ENCODE measurements at places on chromosomes 4 and X. TPM values are rescaled to one million over a fixed set of nuclear protein-coding genes. Genes with fewer than 3 reads are reported as not detected.

DNA sequence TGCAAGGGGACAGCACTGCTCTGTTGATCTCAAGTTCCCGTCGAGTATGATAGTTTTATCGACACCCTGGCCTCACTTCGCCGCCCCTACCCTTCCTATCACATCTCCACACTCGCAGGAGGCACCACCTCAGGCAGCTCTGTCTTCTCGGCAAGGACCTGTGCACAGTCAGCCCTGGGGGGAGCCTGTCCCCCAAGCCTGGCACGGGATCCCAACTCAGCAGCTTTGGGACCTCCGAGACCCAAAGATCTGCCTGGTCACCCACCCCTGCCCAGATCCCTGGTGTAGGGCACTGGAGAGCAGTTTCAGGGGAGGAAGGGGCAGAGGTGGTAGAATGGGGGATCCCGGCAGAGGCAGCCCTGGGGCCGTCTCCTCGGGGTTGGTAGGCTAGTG is 18.0 kb upstream of the UBA1 start:
- DNase-seq = no peak

- DNase-seq = no peak
Observed at GRCh38 chrX:25083661-25084060, 67.9 kb upstream of the ARX start.

GRCh38 chr4:164343472-164343976 is 410.4 kb upstream of the SMIM31 start:
- no peak for DNase-seq

DNA sequence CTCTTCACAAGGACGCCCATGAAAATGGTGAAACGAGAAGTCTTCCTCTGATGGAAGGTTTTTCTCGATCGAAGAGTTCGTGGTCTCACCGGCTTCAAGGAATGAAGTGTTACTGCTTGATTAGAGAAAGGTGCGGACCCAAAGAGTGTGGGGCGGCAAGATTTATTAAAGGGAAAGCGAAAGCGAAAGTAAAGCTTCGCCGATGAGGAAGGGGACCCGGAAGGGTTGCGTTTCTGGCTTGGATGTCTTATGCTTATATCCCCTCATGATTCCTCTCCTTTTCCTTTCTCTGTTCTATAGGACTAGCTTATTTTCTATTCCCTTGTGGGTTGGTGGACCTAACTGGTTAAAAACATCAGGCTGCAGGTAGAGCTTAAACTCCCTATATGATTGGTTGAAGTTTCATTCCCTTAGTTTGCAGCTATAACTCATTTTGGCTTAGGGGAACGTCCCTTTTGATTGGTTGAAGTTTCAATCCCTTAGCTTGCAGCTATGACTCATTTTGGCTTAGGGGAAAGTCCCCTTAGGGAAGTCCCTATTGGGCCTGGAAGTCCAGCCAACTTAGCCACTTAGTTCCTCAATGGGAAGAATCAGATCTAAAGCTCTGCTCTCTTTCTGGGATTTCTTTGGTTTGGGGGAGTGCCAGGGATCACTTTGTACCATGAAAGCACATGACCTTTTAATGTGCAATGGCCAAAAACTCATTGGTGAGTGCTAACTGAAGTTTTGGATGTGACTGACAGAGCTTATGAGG is 1025.0 kb upstream of the PCDH10 start:
- DNase-seq = no peak

DNA sequence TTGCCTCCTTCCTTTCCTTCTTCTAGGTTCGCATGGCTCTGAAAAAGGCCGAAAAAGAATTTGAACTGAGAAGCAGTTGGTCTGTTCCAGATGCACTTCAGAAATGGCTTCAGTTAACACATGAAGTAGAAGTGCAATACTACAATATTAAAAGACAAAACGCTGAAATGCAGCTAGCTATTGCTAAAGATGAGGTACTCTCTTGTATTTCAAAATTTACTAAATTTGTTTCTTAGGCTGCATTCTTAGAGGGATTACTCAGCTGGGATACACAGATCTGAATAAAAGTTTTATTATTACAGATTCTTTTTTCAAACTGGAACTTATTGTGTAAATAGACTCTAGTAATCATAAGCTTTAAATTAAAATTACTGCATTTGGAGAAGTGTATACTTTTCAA is 146.9 kb downstream of the STIM2 start:
- no peak for DNase-seq

Gene WDR17
- 0.54 TPM for polyA plus RNA-seq

Gene TBC1D8B
- polyA plus RNA-seq = 3.5 TPM
